Stimulated activated CD4-positive, alpha-beta T cell treated with anti-CD3 and anti-CD28 coated beads, Interleukin-4, amount 100 ng/mL, for 24 hours (primary cell): ENCODE measurements at places on chromosomes 6 and 20.
A peak's percentile ranks its signal among the peaks of the same experiment; 100 is the strongest.

DNA sequence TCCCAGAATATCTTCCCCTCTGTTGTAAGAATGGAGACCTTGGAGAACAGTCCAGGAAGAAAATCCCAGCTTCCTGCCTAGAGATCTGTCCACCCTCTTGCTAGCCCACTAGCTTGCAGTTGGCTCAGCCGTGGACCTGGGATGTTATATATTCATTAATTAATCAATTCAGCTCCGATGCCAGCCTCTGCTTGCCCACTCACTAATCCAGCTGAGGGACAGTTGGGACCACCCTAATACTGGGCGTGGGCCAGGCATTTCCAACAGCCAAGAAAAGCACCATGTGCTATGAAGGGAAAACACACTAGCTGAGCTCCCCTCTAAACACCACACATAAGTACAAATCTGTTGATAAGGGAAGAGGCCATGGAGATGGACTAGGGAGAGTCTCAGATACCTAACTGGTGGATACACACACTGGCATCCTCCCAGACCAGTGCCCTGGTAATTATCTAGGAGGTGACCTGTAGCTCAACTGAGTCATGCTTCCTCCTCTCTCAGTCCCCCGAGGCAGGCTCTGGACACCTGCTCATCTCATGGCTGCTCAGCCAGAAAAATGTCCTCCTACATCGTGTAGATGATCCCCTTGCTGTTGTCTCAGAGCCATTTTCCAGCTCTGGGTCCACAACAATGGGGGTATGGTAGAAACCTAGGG, 78.9 kb downstream of the ANKRD60 start:
- no peak for DNase-seq

DNA sequence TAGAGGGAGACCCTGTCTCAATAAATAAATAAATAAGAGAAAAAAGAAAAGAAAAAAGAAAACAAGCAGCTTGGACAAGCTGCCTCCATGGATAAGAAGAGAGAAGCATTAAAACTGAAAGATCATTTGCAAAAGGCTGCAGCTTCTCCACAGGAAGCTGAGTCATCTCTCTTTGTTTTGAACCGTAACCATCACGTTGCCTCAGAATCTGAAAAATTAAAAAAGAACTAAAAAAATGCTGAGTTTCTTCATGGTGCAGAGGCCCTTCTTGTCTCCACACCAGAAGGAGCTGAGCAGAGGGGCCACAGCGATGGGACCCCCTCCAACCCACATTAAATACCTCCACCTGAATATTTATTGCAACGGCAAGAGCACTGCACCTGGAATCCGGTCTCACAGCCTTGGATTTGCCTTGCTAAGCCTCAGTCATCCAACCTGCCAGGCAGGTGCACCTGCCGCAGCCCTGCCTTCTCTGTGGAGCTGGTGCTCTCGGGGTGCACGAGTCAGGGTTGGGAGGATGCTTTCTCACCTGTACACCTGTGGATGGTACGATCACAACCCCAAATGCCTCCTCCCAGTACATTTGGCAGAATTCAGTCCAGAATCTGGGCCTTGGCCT, 28.1 kb downstream of the TOX2 start:
- no peak for DNase-seq

DNA sequence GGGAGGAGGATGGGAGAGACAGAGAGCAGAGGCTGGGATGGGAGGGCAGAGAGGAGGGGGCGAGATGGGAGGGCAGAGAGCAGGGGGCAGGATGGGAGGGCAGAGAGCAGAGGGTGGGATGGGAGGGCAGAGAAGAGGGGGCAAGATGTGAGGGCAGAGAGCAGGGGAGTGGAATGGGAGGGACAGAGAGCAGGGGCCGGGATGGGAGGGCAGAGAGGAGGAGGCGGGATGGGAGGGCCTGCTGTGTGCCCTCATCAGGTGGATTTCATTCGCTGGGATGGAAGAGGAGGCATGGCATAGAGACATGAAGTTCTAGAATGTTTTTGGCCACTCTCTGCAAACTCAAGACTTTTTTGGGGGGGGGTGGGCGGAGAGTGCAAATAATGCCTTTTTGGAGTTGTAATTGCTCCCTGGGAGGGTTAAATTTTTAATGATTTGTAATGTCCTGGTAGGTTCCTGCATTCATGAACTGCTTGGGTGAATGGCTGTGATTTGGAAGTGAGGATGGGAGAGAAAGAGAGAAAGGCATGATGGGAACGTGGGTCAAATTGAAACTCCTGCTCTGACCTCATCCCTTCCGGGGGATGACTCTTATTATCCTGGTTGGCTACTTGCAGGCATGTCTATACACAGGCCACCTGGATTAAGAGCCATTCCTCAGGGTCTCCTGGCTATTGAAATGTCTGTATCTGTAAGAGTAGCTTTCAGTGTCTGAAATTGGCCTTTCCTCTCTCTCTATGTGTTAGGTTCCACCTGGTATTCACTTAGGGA, 162.4 kb upstream of the AGPAT4 start:
- no peak for DNase-seq

- peak; percentile 88 for DNase-seq
These were observed 1.2 kb downstream of the B3GAT2 start for GRCh38 chr6:70955441-70956190.

DNA sequence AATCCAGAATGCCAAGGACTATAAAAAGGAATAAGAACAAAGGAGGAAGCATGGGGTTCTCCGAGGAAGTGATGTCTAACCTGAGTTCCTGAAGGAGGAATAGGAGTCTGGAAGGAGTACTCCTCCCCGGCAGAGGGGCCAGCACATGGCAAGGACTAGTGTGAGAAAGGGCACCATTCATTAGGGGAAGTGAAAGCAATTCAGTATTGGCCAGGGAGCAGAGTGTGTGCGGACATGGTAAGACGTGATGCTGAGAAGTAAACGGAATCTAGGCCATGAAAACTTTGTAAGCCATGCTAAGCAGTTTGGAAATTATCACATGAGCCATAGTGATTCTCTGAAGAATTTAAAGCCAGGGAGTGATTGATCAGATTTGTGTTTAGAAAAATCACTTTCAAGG, 218.9 kb upstream of the PRDM1 start:
- no peak for DNase-seq

DNA sequence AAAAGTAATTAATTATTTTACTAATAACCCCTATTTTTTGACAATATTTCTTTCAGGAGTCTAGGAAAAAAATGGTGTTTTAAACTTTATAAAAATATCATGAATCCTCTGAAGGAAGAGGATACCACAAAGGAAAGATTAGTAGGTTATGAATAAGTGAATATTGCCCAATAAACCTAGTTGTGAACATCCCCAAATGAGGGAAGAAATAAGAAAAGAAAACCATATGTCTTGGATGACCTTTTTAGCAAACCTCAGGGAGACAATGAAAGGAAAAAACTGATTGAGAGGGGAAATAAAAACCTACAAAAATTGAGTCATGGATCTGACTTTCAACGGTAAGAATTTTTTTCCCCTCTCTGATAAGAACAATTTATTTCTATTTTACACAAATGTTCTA, 34.4 kb downstream of the TENT5A start:
- DNase-seq, result no peak

GRCh38 chr6:28659250-28659566, 133.5 kb downstream of the GPX5 start:
- DNase-seq, result no peak

DNA sequence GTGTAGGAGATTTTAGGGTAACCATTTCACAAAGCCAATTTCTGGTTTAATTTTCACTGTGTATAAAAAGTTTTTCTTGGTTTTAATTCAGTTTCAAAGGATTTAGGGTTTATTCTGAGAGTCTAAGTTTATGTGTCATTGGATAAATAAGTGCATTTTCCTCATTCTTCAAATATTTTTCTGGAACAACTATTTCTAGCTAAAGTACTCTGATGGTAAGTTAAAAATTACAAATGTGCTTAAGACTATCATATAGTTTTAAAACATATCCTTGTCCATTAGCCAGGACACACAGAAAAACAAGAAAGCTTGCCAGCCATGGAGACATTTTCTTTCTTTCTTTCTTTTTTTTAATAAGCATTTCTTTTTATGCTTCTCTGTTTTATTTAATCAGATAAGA, 333.0 kb downstream of the RFPL4B start:
- DNase-seq, result no peak

- no peak for DNase-seq
These were observed 82.2 kb upstream of the DUSP22 start for GRCh38 chr6:210104-210456.

DNA sequence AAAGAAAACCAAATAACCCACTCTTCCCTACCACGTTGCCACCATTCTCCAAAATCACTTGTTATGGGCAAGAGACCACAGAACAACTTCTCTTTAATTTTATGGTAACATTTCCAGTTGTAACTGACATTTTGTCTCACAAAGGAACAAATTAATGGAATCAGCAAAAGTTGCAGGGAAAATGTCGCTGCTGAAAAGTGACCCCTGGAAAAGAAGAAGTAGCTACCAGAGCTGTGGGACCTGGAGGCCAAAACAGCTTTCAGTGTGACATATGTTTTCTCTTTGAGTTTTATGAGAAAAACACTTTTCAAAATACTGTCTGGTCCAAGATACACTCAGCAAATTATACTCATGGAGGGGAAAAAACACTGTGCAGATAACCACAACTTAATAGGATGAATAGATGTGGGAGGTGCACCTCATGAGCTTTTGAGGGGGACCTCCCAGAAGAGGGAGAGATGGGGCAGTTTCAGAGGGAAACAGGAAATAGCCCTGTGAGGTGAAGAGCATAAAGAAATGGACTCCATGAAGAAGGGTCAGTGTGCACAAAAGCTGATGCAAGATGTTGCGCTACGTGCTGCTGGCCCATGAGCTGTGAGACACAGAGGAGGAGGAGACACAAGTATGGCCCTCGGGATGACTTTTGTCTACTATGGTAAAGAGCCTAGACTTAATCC, 87.3 kb downstream of the DTNBP1 start:
- no peak for DNase-seq

- DNase-seq, result no peak
These were observed 59.2 kb downstream of the RBM38 start for GRCh38 chr20:57450419-57450818.

DNA sequence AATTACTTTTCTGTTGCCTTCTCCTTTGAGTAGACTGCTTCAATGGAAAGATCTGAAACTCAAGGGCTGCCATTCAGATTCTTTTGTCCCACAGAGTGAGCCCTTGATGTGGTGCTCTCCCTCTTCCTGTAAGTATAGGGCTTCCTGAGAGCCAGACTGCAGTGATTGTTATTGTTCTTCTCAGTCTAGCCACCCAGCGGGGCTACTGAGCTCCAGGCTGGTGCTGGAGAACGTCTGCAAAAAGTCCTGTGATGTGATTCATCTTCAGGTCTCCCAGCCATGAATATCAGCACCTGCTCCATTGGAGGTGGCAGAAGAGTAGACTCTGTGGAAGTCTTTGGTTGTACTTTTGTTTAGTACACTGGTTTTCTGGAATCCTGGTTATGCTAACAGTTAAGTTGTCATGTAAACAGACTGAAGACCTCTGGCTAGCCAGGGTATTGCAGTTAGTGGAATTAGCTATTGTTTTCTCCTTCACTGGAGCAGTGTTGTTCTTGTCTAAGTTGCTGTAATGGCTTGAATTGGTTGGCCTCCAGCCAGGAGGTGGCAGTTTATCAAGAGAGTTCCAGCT, 240.9 kb downstream of the COL12A1 start:
- no peak for DNase-seq

DNA sequence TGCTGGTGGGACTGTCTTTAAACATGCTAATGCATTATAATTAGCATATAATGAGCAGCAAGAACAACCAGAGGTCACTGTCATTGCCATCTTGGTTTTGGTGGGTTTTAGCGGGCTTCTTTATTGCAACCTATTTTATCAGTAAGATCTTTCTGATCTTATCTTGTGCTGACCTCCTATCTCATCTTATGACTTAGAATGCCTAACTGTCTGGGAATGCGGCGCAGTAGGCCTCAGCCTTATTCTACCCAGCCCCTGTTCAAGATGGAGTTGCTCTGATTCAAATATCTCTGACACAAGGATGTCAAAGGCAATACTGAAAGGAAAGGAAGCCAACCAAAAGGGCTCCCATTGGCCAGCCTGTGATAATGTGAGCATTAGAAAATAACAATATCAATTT, 29.8 kb upstream of the SEC63 start:
- no peak for DNase-seq

GRCh38 chr20:7673841-7674240, 266.4 kb downstream of the HAO1 start:
- DNase-seq, result no peak

GRCh38 chr6:163661272-163661671, 246.8 kb downstream of the QKI start:
- DNase-seq, result no peak

GRCh38 chr6:134309983-134310605, 7.8 kb downstream of the SGK1 start:
- no peak for DNase-seq

GRCh38 chr6:144580039-144580438, 294.9 kb downstream of the UTRN start:
- DNase-seq, result no peak

GRCh38 chr20:15515691-15516090, 1057.6 kb downstream of the KIF16B start:
- DNase-seq, result no peak

GRCh38 chr20:4763261-4763660, 41.6 kb downstream of the PRND start:
- DNase-seq, result no peak

- DNase-seq, result no peak
These were observed 53.7 kb downstream of the SH3BGRL2 start for GRCh38 chr6:79684876-79685275.

GRCh38 chr20:43984587-43984986, 69.9 kb downstream of the TOX2 start:
- no peak for DNase-seq

GRCh38 chr6:81515562-81516453, 236.7 kb downstream of the TENT5A start:
- no peak for DNase-seq

DNA sequence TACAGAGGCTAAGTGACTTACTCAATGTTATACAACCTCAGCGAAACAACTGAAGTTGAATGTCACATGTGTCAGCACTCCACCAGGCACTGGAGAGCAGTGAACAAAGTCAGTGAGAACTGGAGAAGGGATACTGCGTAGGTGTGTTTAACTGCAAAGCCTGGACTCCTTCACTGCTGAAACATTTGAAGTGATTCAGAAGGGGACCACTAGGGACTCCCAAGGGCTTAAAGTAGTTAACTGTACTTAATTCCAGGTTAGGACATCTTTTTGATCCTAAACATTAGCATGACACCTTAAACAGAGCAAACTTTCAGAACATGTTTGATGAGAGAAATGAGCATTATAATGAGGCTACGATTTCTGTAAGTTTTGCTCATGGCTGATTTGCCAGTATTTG, 45.0 kb upstream of the ZBTB24 start:
- no peak for DNase-seq

- no peak for DNase-seq
These were observed 414 bp downstream of the SIM1 start for GRCh38 chr6:100464162-100464851.

GRCh38 chr6:27019651-27020552, 227.6 kb upstream of the PRSS16 start:
- peak; percentile 46 for DNase-seq

GRCh38 chr6:157069585-157069984, 253.7 kb downstream of the TMEM242 start:
- DNase-seq, result no peak

DNA sequence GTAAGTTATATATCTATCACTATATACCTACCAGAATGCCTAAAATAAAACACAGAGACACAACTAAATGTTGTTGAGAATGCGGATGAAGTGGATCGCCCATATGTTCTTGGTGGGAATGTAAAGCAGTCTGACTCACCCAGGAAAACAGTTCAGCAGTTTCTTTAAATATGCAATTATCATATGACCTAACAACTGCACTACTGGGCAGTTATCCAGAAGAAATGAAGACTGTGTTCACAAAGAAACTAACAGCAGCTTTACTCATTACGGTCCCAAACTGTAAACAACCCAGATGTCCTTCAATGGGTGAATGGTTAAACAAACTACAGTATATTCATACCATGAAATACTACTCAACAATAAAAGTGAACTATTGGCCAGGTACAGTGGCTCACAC, 14.3 kb upstream of the ZC3H12D start:
- no peak for DNase-seq
